ENCODE measurements at places on chromosomes 7 and 10.

- DNase-seq = no peak
These were observed 34.5 kb downstream of the ADAP1 start for GRCh38 chr7:919924-920341.

GRCh38 chr10:1154531-1155295, 98.5 kb downstream of the WDR37 start:
- no peak for DNase-seq

- no peak for DNase-seq
These were observed 188.9 kb downstream of the BICC1 start for GRCh38 chr10:58701405-58702135.

- no peak for DNase-seq
These were observed 184.5 kb upstream of the CXCL12 start for GRCh38 chr10:44569193-44570091.

DNA sequence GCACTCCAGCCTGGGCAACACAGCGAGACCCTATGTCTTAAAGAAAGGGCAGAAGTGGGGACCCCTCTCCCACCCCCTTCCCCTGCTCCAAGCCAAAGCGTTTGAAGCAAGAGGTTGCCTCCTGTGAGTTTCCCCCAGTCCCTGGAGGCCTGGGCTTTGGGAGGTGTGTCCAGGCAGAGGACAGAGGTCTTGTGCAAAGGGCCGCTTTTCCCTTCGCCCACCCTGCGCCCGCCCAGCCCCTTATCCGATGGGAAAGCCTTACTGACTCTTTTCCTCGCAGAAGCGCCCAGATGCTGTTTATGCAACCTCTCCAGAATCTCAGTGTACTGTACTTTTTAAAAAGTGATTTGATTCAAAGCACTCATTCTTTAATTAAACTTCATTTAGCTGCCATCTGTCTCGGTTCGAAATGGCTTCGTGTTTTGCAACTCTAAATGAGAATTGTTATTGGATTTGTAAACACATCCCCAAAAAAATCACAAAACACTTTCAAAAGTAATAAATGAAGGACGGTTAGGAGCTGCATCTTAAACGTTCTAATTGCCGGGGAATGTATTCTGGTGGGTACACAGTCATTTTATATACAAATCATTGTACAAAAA, 50.5 kb upstream of the GTF2I start:
- DNase-seq = no peak

DNA sequence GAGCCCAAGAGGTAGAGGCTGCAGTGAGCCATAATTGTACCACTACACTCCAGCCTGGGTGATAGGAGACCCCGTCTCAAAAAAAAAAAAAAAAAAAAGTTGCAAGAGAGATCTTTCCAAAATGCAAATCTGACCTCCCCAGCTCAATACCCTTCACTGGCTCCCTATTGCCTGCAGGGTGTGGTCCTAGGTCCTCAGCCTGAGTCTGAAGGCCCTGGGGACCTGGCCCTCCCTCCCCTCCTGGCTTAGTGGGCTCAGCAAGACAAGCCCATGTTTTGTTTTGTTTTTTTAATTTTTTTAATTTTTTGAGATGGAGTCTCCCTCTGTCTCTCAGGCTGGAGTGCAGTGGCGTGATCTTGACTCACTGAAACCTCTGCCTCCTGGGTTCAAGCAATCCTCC, 20.6 kb downstream of the SRRM3 start:
- no peak for DNase-seq

GRCh38 chr7:75688200-75689136, 50.3 kb downstream of the HIP1 start:
- no peak for DNase-seq

DNA sequence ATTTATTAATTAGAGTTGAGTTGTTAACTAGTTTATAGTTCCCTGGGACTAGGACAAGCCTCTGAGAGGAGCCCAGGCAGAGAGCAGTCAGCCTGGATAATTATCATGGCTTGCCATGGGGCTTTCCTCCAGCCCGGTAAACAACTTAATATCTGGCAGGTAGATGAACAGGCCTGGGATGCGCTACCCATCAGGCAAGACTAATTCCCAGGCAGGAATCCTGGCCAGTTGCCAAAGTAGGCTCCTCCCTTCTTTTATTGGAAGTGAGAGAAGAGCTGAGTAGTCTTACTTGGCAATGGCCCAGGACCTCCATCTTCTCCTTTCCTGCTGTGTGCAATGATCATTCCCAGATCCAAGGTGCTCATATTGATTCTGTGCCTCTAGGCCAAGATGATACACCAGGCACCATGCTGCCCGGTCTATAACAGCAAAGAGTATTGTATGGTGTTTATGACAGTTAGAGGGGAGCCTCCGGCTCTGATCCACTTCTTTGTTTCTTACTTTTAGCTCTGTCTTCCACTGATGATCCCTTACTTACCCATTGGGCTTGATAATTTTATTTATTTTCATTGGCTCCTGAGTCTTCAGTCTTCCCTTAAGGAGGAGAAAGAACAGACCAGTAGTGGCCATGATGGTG, 408.7 kb downstream of the REEP3 start:
- no peak for DNase-seq

DNA sequence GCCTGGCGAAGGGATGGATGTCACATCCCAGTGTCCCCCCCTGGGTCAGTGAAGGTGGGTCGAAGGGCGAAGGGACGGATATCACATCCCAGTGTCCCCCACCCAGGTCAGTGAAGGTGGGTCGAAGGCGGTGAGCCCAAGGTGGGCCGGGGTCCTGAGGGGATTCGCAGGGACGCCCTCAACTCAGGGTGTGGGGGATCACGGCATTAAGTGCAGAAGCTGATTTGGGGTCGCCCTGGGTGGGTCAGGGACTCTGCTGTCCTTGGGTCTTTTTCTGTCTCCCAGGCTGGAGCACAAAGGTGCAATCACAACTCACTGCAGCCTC, 21.9 kb downstream of the ADAP1 start:
- DNase-seq = no peak

- no peak for DNase-seq
These were observed 82.7 kb downstream of the SLC25A13 start for GRCh38 chr7:96238976-96239766.

GRCh38 chr7:128434413-128435326, 21.0 kb upstream of the HILPDA start:
- DNase-seq = no peak

DNA sequence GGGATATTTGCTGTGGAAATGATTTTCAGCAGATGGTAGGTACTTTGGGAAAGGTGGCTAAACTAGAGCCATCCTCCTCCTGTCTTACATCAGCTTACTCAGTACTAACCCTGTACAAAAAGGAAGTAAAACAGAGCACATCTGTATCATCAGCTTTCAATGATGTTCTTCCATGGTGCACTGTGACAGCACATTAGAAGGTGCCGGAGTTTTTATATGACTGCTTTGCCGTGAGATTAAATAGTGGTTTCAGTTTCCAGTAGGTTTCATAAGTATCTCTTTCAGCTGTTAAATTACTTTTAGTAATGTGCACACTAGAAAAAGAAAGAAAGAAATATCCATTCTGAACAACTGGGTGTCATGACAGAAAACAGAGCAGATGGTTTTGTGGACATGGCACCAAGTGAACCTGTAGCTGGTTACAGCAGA, 86.5 kb downstream of the ARID5B start:
- DNase-seq = no peak

GRCh38 chr7:53642866-53643265, 607.4 kb downstream of the POM121L12 start:
- no peak for DNase-seq

GRCh38 chr10:44520651-44521050, 135.8 kb upstream of the CXCL12 start:
- DNase-seq = no peak

GRCh38 chr10:119541046-119541445, 1.5 kb downstream of the RGS10 start:
- DNase-seq = no peak

- no peak for DNase-seq
These were observed 264.6 kb downstream of the SFMBT2 start for GRCh38 chr10:7146189-7146588.

GRCh38 chr7:74185636-74186035, 11.5 kb downstream of the EIF4H start:
- DNase-seq = no peak

- DNase-seq = no peak
These were observed 19.4 kb upstream of the PDCD4 start for GRCh38 chr10:110852255-110852896.

DNA sequence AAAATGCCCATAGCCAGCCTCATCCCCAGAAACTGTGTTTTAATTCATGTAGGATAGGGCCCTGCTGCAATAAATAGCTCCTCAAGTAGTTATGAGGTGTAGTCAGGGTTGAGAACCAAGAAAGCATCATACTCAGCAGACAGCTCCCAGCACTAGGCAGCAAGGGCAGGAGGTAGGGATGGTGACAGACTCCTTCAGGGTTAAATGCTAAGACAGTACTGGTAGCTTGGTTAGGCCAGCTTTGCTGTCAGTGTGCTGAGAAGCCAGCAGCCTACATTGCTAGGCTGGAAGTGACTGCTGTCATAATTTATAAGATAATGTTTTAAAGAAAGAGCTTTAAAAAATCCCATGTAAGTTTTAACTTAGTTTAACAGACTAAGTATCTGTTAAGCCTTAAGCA, 113.9 kb upstream of the IMMP2L start:
- no peak for DNase-seq

GRCh38 chr10:34116681-34117271, 698.3 kb downstream of the PARD3 start:
- DNase-seq = no peak

DNA sequence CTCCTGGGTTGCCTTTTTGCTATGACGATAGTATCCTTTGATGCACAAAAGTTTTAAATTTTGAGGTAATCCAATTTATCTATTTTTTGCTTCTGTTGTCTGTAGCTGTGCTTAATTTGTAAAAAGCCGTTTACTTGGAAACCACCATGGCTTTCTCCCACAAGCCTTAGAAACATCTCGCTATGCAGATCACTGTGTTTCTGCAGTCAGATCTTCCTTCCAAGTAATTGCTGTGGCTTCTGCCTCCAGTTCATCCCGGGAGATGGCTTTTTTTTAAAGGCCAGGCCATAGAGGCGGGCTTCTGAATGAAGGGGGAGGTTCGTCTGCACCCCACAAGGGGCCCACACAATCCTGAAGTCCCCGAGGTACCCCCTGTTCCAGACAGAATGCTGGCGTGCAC, 48.3 kb upstream of the OCM2 start:
- no peak for DNase-seq

- no peak for DNase-seq
These were observed 125.1 kb downstream of the ZMIZ1 start for GRCh38 chr10:79193694-79194382.

DNA sequence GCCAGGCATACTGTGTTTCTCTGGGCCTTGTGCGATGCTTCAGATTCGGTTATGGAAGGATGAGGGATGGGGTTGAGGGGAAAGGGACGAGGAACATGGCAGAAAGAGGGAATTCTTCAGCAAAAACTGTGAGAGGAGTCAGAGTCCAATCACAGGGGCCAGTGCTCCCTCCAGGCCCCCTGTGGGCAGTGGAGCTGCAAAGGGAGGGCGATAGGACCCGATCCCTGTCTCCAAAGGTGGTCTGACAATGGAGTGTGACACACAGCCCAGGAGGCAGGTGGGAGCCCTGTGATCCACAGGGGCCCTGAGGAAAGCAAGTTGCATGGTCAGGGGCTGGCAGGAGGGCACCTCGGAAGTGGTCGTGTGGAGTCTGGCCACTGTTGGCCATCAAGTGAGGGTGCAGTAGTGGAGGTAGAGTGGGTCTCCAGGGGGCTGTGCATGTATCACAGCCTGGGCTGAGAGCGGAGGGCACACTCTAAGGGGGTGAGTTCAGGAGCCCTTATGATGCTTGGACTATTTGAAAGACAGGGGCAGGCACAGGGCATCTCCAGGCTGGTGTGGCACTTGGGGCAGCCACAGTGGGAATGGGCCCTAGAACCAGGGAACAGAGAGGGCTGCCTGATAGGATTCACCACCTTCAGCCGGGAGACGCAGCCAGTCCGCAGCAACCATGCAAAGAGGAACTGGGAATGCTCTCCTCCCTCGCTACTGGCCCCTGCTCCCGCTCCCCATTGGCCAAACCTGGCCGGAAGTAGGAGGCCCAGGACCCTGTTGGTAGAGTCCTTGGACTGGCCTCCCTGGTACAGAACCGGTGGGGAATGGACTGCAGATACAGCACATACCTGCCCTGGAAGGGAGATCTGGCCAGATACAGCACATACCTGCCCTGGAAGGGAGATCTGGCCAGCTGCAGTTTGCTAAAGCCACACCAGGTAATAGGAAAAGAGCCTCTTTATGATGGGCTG, 115.9 kb downstream of the ADCY1 start:
- DNase-seq = no peak

DNA sequence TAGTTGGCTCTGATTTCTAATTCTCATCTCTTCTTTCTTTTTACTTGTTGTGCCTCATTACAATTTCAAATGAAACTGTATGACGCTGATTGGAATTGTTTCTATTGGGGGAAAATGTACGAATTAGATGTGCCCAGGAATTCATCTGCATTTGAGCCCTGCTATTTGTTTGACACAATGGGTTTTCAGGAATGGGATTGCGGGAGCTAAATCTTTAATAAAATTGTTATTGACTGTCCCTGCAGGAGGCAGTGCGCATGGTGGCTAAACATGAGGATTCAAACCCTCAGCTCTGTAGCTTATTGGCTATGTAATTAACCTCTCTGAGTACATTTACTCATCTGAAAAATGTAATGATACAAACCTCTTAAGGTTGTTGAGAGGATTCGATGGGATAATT, 181.6 kb downstream of the NXPH1 start:
- DNase-seq = no peak

- DNase-seq = peak; percentile 67
These were observed 1.5 kb downstream of the STX1A start for GRCh38 chr7:73717991-73718405.
